ENCODE measurements at places on chromosomes 2 and 18.

DNA sequence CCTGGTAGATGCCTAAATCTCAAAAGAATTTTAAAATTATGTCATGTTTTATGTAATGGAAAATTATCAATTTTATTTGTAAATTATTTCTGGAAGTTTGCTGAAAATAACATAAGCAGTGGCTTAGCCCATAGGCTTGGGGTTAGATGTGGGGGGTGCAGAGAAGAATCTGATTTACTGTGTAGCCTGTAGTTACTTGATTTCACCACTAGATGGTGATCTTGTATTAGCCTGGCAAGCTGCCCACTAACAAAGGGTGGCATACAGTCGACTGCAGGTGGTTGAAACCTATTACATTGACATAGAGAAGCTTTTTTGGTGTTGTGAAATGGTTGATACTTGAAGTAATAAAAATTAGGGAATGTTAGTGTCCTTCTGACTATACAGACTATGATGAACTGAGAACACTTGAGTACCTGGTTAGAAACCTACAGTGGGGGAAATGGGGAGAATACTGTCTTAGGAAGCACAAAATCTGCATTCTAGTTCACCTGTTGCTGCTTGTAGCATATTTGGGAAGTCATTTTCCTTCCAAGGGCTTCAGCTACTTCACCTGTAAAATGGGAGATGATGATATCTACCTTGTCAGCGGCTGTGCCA is 191.0 kb upstream of the LHCGR start:
- DNase-seq, result peak; percentile 49

DNA sequence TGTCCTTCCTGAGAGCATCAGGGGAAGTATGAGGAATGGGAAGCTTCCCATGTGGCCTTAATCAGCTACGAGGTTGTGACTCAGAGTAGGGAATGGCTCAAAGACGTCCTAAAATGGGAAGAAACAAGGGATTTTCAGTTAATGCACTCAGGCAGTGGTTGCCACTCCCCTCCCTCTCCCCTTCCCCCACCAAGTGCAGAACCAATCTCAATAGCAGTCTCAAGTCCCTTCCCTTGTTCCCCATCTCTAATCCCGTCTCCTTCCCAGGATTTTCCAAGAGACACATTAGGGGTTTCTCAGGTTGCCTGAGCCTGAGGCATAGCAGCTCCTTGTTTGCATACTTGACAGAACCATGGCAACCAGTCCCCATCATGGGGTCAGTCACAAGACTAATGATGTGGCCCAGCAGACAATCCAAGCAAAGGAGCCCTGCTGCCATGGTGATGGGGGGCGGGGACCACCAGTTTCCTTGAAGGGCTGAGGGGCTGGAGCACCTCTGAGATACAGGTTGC is 18.2 kb upstream of the RESP18 start:
- DNase-seq, result peak; percentile 21

- no peak for DNase-seq
Observed at GRCh38 chr18:45517181-45517741, 98.0 kb upstream of the SLC14A2 start.

- peak; percentile 83 for DNase-seq
Observed at GRCh38 chr18:59874166-59874565, 25.6 kb upstream of the PMAIP1 start.

DNA sequence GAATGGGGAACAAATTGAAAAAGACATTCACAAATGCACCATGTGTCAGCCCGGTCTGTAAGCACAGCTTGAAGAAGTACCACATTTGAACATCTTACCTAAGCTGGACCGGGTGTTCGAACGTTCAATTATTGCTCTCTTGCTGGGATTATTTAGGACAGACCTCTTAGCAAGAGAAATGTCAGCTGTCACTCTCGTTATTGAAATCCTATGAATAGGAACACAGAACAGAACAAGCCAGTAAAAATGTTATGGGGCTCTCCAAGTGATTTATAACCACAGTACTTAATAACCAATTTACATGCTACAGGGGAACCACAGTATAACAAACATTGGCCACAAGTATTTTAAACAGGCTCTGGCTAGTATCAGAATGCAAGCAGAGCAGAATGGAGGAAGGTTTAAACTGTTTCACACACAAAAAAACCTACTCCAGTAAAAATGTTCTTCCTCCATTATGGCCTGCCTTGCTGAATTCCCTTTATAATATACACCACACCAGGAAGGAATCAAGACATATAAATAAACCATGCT is 32.5 kb upstream of the ARL5A start:
- DNase-seq, result no peak

GRCh38 chr18:61628085-61628484 is 264.7 kb downstream of the RNF152 start:
- DNase-seq, result peak; percentile 78

DNA sequence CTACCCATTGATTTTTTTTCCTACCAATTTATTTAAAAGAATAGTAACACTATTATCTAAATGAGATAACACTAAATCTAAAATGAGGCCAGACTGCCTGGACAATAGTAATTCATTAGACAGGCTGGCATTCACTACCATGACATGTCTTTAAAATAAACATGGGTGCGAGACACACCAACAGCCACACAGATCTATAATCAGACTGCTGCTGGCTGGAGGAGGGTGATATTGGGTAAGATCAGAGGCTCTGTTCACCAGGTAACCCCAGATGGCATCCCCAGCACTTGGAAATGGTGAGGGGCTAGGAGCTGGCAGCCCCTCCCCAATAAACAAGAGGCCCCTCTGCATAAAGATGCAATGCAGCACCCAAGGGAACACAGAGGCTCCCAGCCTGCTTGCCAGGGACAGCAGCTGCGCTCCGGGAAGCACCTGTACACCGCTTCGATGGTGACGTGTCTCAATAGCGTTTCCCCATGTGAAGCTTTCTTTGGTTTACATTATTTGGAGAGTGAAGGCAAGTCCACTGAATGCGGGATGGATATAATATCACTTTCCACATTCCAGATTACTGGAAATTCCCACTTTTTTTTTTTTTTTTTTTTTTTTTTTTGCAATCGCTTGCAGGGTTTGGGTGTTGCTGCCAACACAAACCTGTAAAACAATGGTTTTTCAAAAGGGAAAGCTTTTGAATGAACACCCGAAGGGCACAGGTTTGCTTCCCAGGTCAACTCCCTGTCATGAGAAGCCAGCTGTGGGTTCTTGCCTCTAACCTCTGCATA is 159.0 kb downstream of the ZNF516 start:
- no peak for DNase-seq

GRCh38 chr2:15141211-15141610 is 419.9 kb downstream of the NBAS start:
- no peak for DNase-seq

DNA sequence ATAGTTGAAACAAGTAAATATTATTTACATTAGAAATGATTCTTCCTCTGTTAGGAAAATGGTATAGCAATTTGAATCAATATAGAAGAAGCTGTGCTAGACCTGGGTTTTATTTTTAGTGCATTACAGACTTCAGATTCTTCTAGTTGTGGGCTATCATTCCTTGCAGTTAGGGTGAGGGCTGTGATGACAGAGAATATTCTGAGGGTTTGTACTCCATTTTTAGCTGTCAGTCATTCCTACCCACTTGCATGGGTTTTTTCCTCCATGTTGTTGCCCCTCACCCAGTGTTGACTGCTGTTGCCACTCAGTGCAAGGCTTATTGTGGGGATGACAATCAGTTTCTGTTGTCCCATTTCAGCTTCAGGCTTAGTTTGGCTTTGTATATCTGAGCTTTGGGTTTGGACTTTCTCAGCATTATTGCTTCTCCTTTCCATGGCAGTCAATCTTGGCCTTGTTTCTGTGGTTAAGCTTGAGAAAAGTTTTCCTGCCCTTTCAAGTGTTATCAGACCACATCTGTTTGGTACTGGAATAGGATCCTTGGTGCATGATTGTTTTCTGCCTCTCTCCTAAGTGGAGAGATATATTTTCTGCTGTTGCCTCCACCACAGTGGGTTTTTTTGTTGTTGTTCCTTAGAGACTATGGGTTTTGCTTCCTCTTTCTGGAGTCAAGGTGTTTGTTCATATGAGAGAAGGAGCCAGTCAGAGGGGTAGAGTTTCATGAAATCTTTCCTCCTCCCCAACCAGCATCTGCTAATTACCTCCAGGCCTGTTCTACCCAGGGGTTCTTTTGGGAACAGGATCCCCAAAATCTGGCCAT is 312.7 kb upstream of the CWC22 start:
- no peak for DNase-seq

GRCh38 chr2:129580001-129580400 is 399.5 kb upstream of the RAB6C start:
- DNase-seq, result no peak

DNA sequence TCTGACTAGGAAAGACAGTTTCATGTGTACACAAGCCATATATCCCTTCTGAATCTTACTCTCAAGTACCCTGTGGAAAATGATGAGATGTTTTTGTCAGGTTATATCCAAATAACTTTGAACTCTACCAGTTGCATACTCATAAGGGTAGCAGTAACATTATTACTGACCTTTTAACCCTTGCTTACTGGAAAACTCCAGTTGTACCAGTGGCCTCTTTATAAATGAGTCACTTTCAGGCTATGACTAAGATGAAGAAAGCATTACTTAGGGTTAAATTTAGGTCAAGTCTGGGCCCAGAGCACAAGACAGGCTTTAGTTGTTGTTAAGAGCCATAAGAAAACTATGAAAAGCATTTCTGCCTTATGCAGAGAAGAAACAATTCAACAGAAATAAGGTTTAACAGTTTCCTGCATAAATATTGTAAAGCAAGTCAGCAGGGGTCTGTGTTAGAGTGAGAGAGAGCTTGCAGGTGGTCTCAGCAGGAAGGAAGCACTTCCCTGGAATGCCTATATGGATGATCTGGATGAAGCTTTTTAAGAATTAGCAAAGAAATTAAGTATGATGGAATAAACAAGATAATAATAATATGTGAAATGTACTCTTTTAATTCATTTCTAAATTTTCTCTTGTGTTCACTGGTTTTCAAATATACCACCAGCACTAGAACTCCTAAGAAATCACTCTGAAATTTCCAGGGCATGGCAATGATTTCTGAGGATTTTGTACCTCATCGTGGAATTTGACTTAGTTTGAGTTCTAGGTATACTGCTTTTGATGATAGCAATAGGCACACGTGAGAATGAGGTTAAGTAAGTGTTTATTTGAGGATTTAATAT is 126.6 kb downstream of the UBE2E3 start:
- DNase-seq, result peak; percentile 87

DNA sequence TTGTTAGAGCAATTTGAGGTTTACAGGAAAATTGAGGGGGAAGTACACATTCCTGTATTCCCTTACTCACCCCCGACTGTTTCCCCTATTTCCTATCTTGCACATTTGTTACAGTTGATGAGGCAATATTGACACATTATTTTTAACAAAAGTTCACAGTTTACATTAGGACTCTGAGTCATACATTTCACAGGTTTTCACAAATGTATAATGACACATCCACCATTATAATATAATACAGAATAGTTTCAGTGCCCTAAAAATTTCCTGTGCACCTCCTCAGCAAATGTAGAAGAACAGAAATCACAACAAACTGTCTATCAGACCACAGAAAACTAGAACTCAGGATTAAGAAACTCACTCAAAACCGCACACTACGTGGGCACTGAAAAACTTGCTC is 160.6 kb upstream of the RMP24 start:
- no peak for DNase-seq

DNA sequence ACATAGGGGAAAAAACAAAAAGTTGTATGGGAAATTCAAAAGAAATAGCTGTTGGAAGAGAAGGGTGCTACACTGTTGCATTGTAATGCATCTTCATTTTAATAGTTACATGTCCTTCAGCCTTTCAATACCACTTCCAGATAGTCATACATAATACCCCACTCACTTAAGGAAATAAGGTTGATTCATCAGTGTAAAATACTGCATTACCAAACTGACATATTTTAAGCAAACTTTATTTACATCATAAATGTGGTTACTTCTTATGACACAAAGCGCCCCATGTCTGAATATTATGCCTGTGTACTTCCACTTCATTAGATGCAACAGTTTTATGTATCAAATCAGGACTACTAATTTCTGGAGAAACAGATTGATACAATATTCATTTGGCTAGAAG is 4.5 kb downstream of the RBMS1 start:
- no peak for DNase-seq
